ENCODE measurements at places on chromosomes 4 and X.
A peak's percentile ranks its signal among the peaks of the same experiment; 100 is the strongest.

DNA sequence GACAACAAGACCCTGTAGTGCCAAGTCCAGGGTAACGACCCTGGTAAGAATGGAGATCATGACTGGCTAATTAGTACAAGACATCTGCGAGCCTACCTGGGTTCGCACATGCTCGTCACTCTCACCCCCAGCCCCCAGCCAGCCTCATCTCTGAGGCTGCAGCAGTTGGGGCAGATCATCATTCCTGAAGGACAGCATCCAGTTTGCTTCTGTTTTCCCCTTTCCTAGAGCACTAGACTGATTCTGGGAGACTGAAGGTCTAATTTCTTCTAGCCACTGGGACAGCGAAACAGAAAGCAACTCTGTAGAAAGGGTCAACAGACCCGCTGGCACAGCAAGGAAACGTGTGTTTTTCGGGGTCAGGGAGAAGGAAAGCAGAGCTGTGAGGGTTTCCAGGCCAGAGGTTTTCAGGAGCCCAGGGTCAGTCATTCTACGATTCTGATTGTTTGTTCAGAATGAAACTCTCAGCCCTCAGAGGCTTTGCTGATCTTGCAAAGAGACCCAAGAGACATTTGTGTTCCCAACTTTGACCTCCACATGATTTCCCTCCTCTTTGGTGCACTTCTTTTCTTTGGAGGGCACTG, 343.1 kb upstream of the NOCT start:
- no peak for DNase-seq

DNA sequence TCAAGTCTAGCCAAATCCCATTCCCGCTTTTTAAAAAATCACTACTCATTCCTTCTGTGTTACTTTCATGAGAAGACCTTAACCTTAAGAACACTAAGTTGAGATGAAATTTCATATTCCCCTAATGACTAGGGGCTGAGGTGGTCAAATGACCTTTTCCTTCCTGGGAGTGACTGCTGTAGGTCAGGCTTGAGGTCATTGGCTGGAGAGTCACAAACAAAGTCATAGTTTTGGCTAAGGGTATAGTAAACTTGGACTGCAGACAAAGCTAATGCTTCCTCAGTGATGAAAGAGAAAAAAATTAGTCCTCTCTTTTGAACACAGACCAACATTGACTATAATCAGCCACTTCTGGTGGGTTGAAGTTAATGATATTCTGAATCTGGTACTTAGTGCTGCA, 16.0 kb upstream of the FGF2 start:
- DNase-seq = no peak

DNA sequence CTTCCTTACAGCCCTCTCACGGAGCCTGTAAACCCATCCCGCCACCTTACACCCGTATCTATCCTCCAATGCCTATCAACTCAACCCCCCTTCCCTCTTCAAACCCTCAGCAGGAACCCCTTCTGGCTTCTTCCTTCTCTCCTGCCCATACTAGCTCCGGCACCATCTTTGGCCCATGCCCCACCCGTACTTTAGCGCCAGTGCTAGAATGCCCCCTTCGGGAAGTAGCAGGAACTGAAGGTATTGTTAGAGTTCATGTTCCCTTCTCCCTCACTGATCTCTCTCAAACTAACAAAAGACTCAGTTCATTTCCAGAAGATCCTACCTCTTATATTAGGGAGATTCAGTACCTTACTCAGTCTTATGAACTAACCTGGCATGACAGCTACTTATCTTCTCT, 2.7 kb upstream of the UGT2B15 start:
- no peak for DNase-seq

DNA sequence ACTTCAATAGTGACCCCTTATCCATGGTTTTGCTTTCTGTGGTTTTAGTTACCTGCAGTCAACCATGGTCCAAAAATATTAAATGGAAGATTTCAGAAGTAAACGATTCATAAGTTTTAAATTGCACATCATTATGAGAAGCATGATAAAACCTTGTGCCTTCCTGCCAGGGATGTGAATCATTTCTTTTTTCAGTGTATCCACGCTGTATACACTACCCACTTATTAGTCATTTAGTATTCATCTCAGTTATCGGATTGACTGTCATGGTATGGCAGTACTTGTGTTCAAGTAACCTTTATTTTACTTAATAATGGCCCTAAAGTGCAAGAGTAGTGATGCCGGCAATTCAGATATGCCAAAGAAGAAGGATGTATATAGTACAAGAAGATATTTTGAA, 37.7 kb upstream of the TASL start:
- no peak for DNase-seq

DNA sequence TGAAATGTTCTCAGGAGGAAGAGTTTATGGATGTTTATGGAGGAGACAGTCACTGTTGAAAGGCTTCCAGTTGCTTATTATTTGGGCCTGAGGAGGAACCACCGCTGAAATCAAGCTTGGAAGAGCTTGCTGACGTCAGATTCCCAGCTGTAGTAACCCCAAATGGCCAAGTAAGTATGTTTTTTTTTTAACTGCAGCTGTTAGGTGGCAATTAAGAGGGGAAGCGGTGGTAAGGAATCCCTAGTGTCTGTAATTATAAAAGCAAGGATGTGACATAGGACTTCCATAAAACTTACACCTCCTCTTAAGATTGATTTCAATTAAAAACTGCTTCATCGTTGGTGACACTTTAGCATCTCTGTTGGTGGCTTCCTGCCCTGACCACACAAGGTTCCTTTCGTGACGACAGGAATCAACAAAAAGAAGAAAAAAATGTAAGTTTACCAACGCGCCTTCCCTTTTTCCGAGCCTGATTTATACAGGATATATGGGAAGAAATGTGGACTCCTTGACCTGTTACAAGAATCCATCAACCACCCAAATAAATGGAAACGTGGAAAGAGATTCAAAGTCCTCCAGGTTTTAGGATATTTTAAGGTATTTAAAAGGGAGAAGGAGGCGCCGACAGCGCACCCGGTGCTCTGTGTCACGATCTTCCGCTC, 884 bp downstream of the RELL1 start:
- no peak for DNase-seq

GRCh38 chr4:84597450-84597849, 14.5 kb downstream of the CDS1 start:
- DNase-seq = no peak

DNA sequence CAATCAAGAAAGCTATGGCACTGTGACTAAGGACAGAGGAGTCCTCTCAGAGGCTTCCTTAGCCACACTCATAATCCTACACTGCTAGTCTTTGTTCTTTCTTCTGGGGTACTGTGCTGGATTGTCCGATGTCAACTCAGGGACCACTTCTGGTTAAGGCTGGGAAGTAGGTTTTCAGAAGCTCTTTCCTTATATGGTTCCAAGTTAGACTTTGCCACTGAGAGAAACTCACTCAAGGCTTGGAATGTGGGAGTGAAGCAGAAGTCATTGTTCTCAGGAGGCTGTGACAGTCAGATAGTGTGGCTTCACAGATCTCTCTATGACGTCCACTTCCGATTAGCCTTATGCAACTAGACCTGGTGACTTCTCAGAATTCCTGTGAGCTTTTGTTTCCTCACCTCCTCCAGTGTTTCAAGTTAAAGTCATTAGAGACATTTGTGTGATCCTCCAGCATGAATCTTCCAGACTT, 317.3 kb upstream of the F9 start:
- DNase-seq = no peak

DNA sequence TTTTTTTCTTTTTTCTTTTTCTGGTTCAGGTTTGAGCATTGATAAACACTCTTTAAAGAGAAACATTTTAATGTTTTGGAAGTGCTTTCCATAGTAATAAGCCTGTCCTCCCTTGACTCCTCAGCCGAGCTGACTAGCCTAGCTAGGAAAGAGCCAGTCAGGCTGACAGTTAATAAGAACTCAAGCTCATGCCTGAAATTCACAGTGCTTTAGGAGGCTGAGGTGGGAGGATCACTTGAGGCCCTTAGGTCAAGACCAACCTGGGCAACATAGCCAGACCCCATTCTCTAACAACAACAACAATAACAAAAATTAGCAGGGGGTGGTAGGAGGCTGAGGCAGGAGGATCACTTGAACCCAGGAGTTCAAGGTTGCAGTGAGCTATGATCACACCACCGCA, 53.4 kb upstream of the ZCCHC13 start:
- no peak for DNase-seq

DNA sequence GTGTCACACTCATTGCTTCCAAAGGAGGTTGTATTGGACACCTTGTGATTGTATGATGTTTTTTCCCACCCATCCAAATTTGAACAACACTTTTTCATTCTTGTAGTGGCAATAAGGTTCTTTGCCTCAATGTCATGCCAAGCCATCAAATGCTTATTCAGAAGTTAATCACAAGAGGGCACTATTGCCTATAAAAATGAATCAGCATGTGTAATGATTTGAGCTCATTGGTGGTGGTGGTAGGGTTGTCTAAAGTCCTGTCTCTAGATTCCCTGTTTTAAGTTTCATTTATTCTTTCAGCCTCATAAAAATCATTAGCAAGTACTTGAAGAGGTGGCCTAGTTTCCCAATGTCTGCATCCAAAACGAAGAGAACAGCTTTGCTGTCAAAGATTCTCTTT, 37.0 kb downstream of the IRS4 start:
- DNase-seq = peak; percentile 31

GRCh38 chrX:47452112-47452511, 30.9 kb downstream of the ZNF41 start:
- DNase-seq = no peak

DNA sequence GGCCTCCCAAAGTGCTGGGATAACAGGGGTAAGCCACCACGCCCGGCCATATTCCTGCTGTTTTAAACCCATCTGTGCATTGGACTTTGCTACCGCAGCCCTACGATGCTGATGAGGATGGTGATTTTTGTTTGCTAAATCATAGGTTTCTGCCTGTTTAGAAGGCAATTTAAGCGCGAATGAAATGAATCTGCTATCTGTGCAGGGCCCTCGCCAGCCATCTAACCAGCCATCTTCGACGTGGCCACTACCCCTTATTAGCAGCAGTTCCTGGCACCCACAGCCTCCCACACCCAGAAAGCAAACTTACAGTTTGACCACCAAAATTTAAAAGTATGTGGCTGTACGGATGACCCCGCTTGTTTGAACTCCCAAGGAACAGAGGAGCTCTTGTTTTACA, 178.5 kb downstream of the SHOX start:
- DNase-seq = no peak

Data from globus pallidus (tissue), 1 donor.